ENCODE measurements at places on chromosomes 16 and 17.

- DNase-seq = peak; percentile 40
Measured at GRCh38 chr17:77036841-77037381, 103.9 kb upstream of the SEC14L1 start.

DNA sequence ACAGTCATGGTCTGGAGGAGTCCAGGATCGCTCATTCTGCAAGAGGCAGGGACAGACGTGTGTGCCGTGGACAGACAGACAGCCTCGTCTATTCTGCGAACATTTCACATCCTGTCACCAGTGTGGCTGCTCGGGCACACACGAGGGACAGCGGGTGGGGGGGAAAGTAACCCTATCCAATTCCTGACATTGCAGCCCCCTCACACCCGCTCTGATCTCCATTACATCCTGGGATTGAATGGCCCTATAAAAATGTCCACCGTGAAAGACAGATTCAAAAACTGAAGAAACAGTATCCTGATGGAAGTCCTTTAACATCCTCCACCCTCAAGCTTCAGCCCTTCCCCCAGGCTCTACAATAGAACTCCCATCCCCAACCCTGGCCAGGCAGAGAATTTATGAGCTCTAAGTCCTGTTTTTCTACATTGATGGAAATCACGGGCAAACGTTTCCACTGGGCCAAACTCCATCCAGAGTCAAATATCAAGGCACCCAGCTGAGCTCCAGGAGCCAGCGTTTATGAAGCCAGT is 39.4 kb downstream of the HS3ST3A1 start:
- peak; percentile 97 for DNase-seq

DNA sequence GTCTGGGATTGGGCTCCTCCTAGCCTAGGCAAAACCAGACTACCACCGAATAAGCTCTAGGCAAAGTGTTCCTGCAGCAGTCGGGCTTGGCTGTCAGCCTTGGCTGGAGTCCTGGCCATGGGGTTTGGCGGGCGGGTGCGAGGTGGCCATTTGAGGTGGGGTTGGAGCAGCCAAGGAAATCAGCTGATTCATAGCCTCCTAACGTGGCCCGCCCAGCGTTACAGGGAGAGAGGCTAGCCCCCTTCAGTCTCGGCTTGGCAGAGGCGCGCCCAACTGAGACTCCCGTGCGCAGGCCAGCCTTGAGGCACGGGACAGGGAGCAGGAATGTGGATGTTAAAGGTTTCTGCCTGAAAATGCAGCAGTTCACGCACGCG is 1.9 kb downstream of the PMP22 start:
- peak; percentile 66 for DNase-seq

- no peak for DNase-seq
Measured at GRCh38 chr17:69066482-69066881, 5.8 kb upstream of the ABCA9 start.

- no peak for DNase-seq
Measured at GRCh38 chr17:67746704-67747571, 29.2 kb downstream of the NOL11 start.

DNA sequence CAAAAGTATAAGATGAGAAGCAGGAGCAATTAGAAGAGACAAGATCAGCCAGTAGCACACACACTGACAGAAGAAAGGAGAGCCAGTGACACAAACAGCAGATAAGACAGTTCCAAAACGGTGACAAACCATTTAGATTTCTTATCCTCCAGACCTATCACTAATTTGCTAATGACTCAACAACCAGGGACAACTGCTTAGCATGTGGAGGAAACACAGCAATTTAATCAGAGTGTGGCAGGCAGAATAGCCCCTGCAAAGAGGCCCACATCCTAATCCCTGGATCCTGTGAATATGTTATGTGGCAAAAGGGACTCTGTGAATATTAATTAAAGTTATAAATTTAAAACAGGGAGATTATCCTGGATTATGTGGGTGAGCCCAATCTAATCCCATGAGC is 81.1 kb downstream of the CACNG1 start:
- DNase-seq = no peak

DNA sequence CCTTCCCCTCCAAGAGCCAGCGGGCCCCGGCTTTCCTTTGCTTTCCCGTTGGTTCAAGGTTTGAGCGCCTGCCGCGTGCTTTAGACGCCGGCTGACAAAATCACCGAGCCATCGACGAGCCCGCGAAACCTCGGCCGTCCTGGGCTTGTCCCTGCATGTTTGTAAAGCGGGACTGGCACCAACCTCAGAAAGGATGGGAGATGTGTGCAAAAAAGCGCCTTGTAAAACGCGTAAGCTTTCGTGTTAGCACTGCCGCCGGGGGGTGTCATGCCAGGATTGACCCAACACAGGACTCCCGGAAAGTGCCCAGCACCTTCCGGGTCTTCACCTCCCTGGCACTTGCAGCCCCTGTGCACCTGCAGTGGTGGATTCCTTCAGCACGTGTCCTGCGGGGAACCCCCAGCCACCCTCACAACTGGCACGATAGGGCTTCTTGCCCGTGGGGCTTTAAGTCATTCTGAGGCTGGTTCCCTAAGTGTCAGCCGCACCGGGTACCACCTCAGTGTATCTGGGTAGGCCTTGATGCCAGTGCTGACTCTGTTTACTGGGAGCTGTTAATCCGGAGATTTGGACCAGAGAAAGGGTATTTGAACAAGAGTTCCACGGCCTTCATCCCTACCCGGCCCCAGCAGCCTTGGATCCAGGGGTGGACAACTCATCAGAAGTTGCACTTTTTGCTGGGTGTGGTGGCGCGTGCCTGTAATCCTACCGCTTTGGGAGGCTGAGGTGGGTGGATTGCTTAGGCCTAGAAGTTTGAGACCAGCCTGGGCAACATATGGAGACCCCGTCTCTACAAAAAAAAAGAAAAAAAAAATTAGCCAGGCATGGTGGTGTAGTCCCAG is 817 bp downstream of the NDUFAF8 start:
- DNase-seq = no peak

GRCh38 chr17:29615048-29615385 is 7.7 kb downstream of the CORO6 start:
- DNase-seq = no peak

- DNase-seq = no peak
Measured at GRCh38 chr16:27291106-27291505, 22.5 kb upstream of the NSMCE1 start.

GRCh38 chr16:5072334-5073278 is 963 bp downstream of the ALG1 start:
- DNase-seq = no peak

GRCh38 chr16:17229766-17230165 is 241.0 kb downstream of the XYLT1 start:
- no peak for DNase-seq

- no peak for DNase-seq
Measured at GRCh38 chr17:16443511-16444257, 28.3 kb downstream of the TRPV2 start.

- DNase-seq = no peak
Measured at GRCh38 chr17:77358801-77359200, 218.0 kb downstream of the SEC14L1 start.

GRCh38 chr17:36133602-36134236 is 30.1 kb downstream of the CCL4 start:
- DNase-seq = no peak

GRCh38 chr17:76582660-76583059 is 3.0 kb downstream of the ST6GALNAC2 start:
- DNase-seq = no peak

DNA sequence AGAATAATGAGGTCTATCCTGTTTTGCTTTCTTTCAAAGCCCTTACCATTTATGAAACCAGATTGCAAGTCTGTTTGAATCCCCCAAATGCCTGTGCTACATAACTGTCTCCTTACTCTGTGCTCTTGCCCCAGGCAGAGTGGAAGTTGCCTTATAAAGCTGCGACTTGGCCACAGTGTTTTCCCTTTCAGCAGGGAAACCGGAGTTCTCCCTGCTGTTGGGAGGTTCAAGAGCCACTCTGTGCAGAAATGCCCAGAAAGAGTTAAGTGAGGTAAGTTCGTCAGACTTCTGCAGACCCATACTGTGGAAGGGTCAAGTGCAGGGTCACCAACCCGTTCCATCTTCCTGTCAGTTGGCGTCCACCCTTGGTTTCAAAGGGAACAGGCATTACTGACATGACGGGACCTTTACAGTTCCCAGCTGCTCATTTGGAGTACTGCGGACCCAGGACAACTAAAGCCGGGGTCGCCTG is 508.9 kb downstream of the WWOX start:
- DNase-seq = no peak

DNA sequence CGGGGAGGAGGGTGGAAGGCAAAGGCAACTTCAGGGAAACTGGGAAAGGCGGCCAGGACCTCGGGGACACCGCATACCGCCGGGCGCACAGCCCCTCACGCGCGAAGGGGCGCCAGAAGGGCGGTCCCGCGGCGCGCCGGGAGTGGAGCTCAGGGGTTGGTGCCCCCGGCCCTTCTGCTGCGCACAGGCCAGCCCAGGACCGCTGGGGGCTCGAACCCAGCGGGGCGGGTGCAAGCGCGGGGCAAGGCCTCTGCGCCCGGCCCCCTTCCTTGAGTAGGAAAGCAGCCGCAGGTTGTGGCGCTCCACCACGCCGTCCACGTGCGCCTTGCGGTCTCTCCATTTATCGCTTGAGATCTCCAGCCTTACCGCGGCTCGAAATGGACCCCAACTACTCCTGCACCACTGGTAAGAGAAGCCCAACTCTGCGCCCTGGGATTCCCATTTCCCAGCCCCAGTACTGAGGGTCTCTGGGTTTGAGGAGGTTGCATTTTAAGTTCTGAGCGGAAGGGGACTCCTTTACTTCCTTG is 3.0 kb upstream of the MT1A start:
- no peak for DNase-seq

- DNase-seq = peak; percentile 99
Measured at GRCh38 chr16:3400779-3401688, at the start of the genes ZNF174 and ZSCAN32. TSS of gene ZNF174 (plus strand) at chr16:3401215. CDS start at chr16:3402005, 790 bp downstream. TSS of gene ZSCAN32 (minus strand) at chr16:3401004. CDS start at chr16:3397557, 3,447 bp downstream.

DNA sequence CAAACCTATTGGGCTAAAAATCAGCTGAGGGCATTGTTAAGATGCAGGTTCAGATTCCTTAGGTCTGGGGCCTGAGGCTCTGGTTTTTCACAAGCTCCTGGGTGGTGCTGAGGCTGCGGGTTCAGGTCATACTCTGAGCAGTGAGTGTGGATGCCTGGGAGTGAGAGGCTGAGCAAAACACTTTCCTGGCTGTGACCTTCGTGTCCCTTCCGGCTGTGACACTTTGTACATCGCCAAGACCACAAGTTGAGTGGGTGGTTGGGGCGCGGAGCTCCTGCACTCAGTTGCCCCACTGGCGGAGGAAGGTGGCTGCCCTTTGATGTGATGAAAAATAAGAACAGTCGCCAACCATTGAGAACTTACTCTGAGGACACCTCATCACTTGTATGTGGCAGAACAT is 24.8 kb downstream of the CCR7 start:
- no peak for DNase-seq

DNA sequence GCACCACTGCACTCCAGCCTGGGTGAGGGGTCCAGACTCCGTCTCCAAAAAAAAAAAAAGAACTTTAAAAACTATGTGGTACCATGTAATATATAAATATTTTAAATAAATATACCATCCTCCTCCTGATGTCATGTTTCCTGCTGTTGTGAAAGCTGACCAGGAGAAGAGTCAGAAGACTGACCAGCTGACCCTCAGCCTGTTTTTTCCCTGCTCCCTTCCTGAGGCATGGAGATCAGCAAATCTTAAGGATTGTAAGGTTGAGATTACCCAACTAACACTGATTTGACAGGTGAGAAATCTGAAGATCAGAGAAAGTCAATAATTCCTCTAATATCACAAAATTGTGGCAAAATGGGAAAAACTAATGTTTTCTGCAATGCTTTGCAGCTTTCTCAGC is 18.1 kb downstream of the NCOR1 start:
- DNase-seq = no peak

DNA sequence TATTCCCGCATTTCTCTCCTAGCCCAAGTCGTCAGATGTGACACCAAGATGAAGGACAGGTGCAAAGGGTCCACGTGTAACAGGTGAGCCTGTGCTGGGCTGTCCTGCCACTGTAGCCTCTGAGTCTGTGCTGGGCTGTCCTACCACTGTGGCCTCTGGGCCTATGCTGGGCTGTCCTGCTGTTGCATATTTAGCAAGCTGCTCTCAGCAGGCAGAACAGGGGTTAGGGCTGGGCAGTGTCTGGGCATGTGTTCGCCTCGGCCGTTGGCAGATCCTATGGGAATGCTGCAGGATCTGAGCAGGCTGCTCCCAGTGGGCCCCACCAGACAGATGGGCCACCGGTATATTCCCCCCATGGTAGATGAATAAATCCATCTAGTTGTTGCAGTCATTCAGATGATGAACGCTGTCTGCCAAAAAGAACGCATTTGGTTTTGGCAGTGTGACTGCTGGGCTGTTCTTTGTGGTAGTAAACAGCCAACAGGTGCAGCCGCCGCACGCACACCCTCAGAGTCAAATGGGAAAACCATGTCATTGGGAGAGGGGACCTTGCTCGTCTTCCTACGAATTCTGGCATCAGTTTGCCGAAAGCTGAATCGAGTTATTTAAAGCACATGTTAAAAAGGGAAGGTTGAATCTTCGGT is 49.2 kb downstream of the CRISPLD2 start:
- DNase-seq = no peak

DNA sequence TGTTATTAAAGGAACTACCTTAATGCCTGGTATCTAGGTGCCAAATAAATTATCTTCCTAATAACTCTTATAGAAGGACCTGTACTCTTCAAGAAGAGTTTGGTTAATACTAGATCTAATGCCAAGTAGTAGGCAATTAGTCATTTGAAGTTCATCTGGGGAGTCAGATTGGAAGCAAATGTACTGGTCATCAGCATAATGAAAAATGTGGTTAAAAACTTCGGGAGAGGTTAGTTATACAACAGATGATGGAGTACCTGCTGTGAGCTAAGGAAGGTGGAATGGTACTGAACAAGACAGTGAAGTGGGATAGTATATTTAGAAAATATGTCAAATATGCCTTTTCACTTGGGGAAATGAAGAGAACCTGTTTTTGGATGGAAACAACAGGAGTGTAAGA is 49.2 kb downstream of the TNRC6A start:
- no peak for DNase-seq

DNA sequence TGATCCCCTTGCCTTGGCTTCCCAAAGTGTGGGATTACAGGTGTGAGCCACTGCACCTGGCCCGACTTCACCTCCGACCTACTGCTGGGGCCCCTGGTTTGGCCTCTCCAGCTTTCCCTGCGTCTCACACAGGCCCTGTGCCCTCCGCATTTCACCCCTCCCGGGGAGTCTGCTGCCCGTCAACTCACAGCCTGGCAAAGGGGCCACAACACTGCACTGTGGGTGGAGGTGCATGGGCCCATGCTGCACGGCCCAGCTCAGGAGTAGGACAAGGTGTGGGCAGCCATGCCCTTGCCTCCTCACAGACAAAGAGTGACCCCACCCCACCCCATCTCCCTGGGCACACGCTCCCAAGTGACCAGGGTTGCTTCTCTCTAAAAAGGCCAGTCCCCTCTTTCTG is 12.6 kb upstream of the TBX2 start:
- no peak for DNase-seq

- peak; percentile 66 for DNase-seq
Measured at GRCh38 chr17:77842528-77843147, 115.9 kb upstream of the TNRC6C start.

GRCh38 chr17:77304051-77304745 is 163.4 kb downstream of the SEC14L1 start:
- peak; percentile 89 for DNase-seq

DNA sequence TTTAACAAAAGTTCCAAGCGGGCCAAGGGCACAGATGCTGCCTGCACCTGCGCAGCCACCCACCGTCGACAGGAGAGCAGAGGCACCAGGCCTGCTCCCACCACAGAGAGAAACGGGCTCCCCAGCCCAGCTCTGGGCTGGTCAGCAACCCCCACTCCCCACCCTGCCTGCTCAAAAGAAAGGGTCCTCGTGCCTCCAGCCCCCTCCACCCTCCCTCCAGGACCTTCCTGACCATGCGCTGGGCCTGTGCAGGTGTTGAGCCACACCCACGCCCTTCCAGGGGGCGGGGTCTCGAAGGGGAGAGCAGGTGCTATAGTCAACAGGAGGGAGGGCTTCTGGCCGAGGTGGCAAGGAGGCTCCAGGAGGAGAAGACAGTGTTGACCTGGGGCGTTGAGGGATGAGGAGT is 25.3 kb downstream of the ZNF778 start:
- no peak for DNase-seq
